ENCODE measurements at places on chromosomes 5 and 9.

DNA sequence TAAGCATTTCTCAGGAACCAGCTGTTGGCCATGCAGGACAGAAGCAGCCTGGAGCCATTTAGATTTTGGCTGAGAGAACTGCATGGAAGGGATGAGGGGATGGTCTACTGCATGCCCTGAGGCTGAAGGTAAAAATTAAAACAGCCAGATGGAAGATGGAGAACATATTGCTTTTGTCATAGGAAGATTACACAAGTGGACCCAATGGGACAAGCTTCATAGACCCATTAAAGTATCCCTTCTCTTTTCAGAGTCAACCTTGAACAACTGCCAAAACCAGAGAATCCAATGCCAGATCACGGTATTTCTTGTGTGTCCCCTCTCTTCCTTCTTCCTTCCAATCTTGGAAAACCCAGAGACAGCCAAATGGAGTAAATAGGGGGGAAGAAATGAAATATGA lies 253.4 kb downstream of the NR2F1-AS1 start:
- no peak for DNase-seq

DNA sequence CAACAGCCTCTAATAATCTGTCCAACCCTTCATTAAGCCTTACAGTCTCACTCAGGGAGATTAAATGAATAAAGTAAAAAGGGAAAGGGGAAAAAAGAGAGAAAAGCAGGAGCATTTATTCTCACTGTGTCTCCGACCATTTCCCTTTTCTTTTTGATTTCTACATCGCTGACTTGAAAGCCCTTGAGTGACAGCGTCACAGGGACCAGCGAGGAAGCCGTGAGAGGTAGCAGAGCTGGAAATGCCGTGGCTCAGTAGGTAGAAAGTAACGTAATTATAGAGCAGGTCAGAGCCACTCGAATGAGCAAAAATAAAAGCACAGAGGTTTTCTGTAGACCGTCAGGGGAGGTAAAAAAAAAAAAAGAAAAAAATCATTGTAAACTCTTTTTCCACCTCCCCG lies 52.4 kb downstream of the ASS1 start:
- no peak for DNase-seq

DNA sequence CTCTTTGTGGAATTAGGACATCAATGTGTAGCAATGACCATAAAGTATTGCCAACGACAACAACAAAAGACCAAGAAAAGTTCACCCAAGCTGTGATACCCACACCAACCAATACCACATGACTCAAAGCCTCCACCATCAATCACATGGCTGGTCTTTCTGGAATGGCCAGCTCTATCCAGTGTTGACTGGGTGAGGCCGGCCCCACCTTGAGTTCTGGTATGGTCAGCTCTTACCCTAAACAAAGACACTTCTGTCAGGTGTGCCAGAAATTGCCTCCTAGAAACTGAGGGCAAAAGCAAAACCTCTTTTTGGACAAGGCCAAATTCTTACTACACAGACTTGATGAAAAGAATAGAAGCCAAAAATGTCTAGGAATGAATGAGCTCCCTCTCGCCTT lies 331.5 kb downstream of the ZNF608 start:
- DNase-seq, result no peak

- DNase-seq, result no peak
These were observed 38.2 kb upstream of the BTNL3 start for GRCh38 chr5:180950291-180950949.

GRCh38 chr5:135993880-135994636 lies 34.7 kb upstream of the TGFBI start:
- DNase-seq, result no peak

DNA sequence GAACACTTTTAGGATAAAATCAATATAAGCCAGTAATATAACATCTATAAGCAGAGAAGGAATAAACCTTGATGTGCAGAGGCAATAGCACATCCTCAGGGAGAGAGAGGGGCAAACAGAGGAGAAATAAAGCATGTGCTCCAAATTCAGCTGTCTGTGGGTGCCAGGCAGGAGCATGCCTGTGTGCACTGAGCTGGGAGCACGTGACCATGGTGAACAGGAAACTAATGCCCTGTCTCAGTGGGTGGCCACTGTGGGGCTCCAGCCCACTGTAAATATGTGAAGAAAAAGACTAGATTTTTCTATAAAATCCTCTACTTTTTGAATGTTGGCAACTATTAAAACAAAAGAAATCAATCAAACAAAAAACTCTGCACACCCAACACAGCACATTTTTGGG lies 55.3 kb downstream of the FYB1 start:
- peak; percentile 60 for DNase-seq

GRCh38 chr9:94818178-94818541 lies 91.7 kb downstream of the AOPEP start:
- no peak for DNase-seq

DNA sequence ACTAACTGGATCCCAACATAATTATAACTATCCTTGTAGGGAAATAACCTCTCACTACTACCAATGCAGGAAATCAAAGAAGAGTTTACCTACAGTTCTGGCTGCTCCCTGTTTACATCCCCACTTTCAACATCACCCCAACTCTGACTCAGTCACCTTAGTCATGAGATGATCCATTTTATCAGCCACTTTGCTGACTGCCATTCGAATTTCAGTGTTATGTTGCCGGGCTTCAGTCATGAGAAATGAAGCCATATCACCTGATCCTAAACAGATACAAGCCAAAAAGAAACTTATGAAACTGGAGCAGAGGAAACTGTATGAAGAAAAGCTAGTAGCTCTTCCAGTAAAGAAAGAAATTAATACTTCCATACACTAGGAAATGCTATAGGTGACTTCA lies 33.7 kb downstream of the SLC31A2 start:
- DNase-seq, result no peak

DNA sequence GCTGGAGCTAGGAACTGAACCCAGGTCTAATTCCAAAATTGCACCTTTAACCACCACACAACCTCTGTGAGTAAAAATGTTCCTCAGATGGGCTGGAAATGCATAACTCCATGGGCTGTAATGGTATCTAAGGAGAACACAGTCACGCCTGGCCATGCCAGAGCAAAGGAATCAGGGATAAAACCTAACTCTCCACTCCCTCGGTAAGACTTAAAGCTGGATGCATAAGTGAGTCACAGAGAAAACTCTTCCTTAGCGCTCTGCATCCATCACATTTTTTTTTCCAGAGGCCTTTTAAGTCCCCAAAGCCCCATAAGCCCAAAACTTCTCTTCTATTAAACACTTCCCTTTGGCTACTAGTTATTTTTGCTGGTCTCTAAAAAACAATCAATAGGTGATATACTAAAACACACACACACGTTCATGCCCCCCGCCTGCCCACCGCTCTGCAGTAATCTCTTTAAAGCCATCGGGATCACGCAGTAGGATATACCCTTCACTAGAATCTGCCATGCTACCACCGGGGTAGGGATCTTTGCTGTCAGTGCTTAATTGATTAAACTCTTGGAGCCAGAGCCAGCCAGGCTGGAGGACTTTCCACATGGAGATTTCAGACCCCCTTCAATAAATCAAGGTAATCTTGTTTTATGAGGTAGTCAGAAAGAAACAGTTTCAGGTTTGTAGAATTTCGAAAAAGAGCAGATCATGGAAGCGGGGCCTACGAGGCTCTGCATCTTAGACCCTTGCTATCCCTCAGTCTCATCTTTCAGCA lies 212.9 kb downstream of the MAPKAP1 start:
- DNase-seq, result no peak

DNA sequence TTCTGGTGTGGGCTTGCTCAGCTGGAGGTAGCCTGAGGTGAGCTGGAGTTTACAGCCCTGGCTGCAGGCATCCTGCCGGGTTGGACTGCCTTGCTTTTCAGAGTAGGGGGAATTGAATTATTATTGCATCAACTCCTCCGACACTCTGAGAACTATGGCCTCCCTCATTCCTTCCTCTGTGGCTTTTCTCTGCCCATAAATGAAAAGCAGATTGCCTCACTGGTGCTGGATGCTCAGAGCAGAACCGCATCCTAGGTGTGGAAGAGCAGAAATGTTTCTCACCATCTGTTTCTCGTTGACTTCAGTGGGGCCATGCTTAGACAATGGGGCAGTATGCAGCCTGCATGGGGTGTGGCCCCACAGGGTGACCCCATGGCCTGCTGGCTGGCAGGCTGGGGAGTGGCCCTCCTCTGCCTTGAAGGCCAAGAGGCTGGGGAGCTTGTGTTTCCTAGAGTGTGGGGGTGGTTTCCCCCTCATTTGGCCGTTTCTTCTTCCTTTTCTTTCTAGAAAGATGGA lies 27.3 kb upstream of the TGFBI start:
- DNase-seq, result no peak

GRCh38 chr9:130104491-130105193 lies 50.9 kb downstream of the GPR107 start:
- no peak for DNase-seq

- DNase-seq, result no peak
These were observed 97.8 kb upstream of the TYRP1 start for GRCh38 chr9:12595400-12595799.

- DNase-seq, result no peak
These were observed 55.6 kb downstream of the PTPDC1 start for GRCh38 chr9:94139672-94140417.

DNA sequence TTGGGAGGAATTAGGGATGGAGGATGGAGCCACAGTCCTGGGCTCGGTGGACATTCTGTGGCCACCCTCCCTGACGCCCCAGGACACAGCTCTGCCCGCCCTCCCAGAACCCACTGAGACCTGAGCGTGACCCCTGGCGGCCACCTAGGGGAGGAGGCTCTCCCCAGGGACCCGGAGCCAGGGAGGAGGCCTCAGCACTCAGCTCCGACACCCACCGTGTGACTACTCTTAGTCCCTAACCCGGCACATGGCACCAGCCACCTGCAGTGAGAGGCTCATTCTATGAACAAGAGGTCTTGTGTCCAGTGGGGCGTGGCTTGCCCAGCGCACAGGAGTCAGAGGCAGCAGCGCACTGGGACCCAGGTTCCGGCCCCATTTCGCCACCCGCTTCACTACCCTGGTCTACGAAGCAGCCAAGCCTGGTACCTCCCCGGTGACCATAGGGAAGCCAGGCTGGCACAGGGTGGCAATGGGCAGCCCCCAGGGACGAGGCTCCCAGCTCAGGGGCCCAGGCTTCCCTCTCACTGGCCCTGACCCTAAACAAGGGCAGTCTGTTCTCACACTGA lies 10.2 kb downstream of the SARDH start:
- peak; percentile 1 for DNase-seq

DNA sequence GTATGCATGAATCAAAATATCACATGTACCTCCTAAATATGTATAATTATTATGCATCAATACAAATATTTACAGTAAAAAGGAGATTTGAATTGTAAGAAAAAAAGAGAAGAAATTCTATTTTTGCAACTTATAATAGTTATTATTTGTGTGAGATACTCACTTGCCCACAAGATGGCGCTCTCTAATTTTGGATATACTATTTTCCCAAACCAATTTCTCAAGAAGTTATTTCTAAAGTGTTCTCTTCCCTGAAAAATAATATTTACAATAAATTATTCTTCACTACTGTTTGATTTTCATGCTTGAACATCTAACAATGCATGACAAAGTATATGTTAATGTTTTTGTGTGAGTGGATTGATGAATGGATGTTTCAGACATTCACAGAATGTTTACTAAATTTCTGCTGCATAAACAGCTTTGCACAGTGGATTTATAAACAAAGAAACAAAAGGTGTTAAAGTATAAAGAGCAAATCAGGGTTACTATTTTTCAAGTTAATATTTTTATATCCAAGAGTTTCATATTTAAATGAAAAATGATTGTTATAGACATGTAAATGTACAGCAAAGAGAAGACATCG lies 503.4 kb downstream of the PDE4D start:
- no peak for DNase-seq

- DNase-seq, result no peak
These were observed 13.6 kb downstream of the FAT2 start for GRCh38 chr5:151577566-151577965.

GRCh38 chr5:73654819-73655318 lies 28.9 kb downstream of the ARHGEF28 start:
- no peak for DNase-seq

DNA sequence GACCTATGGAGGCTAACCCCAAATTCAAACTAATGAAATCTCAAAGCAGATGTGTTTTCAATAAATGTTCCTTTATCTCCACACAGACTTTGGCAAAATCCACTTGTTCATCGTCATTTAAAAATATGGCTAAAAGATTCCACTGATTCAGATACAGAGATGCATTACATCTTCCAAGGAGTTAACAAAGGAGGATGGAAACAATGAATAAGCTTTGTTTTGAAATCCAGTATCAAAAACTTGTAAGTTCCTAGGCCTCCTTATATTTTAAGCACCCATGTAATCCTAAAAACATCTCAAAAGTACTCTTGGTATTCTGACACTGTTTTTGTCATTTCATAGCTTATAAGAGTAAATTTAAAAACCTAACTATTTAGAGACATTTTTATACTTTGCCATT lies 345.6 kb upstream of the ACTBL2 start:
- DNase-seq, result no peak

GRCh38 chr9:87497604-87498045 lies at the start of gene DAPK1:
Gene DAPK1, plus strand, starts transcription at chr9:87497867. Its CDS starts 1,211 bp downstream, at chr9:87499078.
- peak; percentile 28 for DNase-seq

DNA sequence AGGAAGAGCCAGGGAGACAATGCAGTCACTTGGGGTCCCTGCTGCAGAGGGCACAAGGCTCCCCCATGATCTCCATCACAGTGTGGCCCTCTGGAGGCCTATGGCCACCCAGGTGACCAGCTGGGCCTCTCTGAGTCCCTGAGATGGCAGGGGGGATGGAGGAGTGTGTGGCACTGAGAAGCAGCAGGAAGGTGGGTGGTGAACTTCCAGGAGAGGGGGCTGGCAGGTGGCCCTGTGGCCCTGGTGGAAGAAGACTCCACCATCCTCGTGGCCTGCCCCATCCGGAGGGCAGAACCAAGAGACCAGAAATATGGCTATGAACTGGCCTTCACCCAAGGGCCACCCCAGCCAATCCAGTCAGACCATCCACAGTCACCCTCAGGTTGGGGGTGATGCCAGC lies 31.7 kb upstream of the AFAP1L1 start:
- DNase-seq, result no peak

DNA sequence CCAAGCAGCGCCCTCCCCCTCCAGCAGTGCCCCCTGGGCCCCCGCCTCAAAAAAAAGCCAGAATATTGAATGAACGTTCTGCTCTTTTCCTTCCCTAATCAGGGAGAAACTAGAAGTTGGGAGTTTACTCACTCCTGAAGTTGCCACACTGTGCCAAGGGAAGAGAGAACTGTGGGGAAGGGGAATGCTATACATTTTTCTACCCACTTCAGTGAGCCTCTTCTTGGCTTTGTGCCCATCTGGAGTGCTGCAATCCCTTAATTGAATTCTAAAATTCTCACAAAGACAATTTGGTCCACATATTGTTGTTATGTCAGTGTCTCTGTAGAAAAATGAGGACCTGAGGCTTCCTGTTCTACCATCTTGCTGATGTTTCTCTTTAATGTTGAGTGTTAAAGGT lies 443.7 kb downstream of the DIRAS2 start:
- no peak for DNase-seq

DNA sequence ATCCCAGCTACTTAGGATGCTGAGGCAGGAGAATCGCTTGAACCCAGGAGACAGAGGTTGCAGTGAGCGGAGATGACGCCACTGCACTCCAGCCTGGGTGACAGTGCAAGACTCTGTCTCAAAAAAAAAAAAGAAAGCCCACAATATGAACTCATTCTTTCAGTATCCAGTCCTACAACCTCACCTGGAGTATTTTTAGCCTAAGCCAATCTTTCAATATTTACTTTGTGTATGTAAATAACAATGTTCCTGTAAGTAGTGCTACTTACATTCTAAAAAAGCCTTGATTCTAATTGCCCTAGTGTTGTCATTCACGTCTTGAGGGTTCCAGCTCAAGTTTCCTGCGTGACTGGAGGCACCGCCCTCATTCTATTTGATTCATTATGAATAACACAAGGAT lies 62.0 kb downstream of the BHMT start:
- no peak for DNase-seq

GRCh38 chr9:5531101-5531882 lies 21.0 kb downstream of the PDCD1LG2 start:
- DNase-seq, result no peak

- DNase-seq, result no peak
These were observed 39.3 kb upstream of the TLX3 start for GRCh38 chr5:171269717-171270116.

All from activated CD4-positive, alpha-beta T cell treated with anti-CD3 and anti-CD28 coated beads for 48 hours (primary cell).